Activated CD4-positive, alpha-beta T cell treated with anti-CD3 and anti-CD28 coated beads for 1 hour (primary cell): ENCODE measurements at places on chromosomes 5 and 9.

GRCh38 chr5:40389591-40389990, 290.1 kb upstream of the PTGER4 start:
- no peak for DNase-seq

DNA sequence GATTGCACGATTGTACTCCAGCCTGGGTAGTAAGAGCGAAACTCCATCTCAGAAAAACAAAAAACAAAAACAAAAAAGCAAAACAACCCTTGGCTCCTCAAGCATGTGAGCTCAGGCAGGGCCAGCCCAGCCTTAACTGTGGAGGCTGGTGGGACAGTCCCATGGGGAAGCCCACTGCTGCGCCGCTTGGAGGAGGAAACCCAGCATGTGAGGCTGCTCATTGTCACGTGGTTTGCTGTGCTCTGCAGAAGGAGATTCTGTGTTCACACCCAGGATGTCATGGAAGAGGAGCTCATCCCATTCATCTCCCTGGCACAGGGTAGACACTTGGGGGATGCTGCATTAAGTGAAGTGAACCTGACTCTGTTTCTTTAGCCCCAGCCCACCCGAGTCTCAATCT, 4.0 kb downstream of the ZBED3 start:
- no peak for DNase-seq

GRCh38 chr9:37421914-37422288, 595 bp upstream of the GRHPR start:
- no peak for DNase-seq

DNA sequence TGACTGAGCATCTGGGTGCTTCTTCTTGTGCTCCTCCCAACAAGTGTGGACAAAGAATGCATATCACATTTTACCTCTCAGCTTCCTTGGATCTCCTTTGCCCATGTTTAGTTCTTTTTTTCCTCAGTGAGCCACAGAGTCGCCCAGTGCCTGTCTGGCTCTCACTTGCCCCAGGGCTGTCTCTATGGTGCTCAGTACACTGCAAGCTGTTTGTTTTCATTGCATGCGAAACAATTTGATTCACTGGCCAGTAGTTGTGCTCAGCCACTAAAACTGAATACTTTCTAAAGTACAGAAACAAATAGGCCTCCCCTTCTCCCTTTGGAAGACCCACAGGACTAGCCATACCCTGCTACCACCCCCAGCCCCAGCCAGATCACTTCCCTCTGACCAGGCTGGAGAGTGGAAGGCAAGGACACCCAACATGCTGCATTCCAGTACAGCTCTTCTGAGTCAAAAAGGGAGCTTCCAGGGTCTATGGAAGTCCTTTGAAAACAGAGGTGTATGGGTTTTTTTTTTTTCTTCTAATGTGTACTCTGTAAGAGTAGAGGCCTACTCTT, 3.8 kb downstream of the LHFPL2 start:
- no peak for DNase-seq

DNA sequence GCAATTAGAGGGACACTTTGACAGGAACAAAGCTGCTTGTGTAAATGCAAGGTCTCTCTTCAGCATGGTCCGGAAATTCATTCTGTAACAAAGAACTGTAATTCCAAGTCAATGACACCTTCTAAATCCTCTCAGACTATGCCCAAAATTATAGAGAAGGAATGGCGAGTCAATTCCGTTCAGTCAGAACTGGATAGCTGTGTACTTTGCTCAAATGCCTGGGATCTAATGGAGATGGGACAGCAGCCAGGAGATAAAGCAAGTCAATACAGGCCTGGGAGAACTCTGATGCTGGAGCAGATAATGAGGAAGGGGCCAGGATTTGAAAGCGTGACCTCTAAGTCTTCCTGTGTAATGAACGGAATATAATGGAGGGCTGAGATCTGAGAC, 96.4 kb upstream of the SPRY4 start:
- DNase-seq = no peak

DNA sequence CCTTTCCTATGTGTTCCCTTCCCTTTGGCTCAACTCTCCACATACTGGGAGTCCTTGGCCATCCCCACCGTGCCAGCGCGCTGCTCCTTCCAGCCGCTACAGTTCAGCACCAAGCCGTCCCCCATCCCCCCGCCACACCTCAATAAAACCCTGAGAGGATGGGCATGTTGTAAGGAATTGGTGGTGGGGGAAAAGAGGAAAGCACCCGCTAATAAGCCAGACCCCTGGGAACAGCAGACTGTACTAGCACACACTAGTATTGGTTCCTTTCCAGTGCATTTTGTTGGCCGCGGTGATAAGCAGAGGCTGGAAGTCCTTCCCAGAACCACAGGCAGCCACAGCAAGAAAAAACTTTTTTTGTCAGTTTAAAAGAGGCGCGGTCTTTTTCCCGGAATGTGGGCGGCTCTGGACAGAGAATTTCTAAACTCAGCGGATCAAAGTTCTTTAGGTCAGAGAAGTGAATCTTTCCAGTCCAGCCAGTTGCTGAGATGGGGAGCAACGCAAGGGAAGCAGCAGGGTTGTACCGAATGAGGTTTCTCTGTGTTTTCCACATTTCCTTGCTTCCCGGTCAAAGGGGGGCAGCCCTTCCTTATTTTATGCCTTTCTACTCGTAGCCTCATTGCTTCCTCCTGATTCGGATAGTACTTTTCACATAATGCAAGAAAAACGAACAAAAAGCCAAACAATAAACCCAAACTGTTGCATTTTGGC, 2.1 kb downstream of the CHSY3 start:
- no peak for DNase-seq

DNA sequence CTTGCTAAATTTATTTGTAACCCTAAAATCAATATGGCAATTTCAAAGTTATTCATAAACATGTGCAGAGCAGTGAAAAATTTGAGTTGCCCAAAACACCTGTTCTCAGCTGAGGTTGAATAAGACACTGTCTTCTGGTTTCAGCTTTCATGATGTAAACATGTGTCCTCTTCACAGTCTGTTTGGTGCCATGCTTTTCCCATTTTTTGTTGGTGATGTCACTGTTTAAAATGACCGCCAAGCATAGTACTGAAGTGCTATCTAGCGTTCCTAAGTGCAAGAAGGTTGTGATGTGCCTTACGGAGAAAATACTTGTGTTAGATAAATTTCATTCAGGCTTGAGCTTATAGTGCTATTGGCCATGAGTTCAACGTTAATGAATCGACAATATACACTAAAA, 580.8 kb downstream of the ACTL7B start:
- no peak for DNase-seq

DNA sequence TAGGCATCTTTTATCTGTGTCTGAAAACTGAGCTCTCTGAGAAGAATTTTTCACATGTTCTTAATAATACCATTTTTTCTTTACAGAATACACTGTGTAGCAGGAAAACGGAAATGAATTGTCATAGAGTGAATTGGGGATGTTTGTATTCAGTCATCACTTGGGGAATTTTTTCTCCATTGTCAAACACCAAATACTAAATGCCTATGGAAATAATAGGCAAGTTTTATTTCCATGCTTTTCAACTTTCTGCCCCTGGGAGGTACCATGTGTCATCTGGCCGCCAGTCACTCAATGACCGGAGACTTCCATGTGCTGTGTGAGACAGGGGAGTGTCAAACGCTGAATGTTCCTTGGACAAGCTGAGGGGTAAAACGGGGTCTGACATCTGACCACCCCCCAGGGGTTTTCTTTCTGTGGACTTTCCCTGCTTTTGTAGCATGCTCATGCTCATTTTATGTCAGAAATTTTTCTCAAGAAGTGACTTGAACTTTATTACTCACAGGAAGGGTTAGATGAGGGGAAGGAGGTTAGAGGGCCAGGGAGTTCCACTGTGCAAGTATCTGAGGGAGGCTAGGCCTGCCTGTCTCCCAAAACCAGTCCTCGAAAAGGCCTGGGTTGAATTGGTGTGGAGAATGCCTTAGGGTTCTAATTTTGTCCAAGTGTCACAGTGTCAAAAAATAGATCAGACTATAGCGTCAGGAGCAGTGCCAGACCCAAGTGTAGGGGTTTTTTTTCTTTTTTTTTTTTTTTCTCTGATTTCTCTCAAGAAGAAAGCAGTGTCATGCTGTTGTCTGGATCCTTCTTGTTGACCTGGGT, 438.6 kb downstream of the AGTPBP1 start:
- no peak for DNase-seq

GRCh38 chr9:114279693-114280092, 43.2 kb upstream of the ORM1 start:
- DNase-seq = no peak

GRCh38 chr5:164191240-164191639, 685.8 kb downstream of the MAT2B start:
- DNase-seq = no peak

DNA sequence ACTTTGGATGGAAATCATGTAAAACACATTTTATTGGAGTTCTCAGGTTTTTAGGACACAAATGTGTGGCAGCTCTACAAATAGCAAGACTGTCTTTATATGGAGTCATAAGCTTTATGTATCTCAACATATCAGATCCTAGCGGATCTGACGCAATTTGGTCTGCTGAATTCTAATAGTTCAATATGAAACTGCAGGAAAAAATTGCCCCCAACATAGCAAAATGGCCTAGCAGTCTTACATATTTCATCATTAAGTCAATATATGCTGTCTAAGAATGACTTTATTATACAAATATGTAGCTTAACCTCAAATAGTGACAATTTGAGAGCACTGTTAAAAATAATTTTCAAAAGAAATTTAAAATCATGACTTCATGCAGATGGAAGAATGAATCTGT, 244.3 kb downstream of the TAF11L14 start:
- no peak for DNase-seq

DNA sequence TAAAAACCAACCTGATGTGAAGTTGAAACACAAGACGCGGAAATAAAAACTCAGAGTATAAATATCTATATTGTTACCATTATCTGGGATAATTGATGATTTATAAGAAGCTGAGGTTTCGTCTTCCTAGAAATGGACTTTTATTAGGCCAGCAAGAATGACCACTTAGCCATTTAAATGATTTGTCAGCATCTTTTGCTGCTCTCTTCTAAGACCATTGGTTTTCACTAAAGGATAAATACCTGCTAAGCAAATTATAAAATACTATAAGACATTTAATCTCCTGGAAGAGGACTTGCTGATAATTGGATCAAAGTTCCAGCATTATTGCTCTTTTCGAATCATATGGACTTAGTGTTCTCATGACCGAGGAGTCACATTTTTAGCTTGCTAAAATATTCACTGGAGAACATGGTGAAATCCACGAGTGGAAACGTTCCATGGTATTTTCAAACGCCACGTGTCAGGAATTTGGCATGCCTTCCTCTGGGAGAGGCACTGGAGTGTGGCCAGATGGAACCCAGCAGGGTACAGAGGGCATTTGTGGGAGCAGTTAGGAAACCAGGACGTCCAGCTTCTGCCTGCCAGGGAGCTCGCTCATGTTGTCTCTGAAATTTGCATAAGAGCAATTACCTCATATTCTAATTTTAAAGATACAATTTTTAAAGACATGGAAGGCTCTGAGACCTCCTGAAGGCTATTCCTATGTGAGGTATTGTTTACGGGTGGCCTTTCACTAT, 43.1 kb downstream of the TNFAIP8 start:
- no peak for DNase-seq

- DNase-seq = no peak
Measured at GRCh38 chr9:79692857-79693571, 121.2 kb downstream of the TLE4 start.

GRCh38 chr5:177498013-177498787, 796 bp upstream of the PDLIM7 start:
- no peak for DNase-seq

GRCh38 chr9:108382310-108382709, 473.5 kb downstream of the ACTL7B start:
- no peak for DNase-seq

DNA sequence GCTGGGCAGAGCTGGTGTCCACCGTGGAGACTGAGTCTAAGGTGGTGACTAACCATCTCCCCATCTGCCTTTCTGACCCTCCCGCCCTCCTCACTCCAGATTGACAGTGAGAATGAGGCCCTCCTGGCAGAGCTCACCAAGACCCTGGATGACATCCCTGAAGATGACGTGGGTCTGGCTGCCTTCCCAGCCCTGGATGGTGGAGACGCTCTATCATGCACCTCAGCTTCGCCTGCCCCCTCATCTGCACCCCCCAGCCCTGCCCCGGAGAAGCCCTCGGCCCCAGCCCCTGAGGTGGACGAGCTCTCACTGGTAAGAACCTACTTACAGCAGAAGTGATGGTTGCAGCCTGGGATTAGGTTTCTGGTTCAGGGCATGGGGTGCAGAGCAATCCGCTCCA, 96.5 kb downstream of the PPARGC1B start:
- no peak for DNase-seq

- DNase-seq = no peak
Measured at GRCh38 chr5:74261866-74262265, 378.7 kb downstream of the ENC1 start.

DNA sequence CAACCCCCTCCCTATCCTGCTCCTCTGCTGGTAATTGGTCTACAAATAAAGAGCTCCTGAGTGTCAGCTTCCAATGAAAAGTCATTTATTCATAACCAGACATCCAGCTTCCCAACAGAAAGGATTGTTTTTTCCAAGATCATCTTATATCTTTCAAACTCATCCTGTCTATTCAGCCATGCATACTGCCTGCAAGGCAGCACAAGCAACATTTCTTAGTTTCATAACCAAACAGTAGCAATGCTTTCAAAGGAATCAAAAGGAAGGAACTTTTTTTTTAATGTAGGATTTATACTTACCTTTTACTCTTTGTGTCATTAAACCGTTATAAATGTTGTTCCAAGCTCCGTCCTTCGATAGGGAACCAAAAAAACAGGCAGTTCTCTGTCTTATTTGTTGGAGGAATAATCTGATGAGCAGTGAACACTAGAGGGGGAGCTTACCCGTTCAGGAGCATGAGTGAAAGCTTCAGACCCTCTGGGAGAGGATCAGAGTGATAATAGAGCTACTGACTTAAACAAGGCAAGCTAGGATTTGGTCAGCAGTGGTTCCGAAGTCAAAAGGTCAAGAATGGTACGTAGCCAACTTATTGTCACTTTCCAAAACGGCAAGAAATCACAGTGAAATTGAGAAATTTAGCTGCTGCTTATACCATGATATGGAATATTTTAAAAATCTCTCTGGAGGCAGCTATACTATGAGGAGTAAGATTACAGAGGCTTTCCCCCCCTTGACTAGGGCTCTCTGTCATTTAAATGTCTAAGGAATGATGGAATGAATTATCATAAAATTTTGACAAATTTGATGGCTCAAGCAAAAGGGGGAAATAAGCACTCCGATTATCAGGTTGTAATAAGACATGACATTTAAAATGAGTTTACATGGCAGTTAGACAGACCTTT, 892.9 kb downstream of the NR2F1-AS1 start:
- DNase-seq = no peak

DNA sequence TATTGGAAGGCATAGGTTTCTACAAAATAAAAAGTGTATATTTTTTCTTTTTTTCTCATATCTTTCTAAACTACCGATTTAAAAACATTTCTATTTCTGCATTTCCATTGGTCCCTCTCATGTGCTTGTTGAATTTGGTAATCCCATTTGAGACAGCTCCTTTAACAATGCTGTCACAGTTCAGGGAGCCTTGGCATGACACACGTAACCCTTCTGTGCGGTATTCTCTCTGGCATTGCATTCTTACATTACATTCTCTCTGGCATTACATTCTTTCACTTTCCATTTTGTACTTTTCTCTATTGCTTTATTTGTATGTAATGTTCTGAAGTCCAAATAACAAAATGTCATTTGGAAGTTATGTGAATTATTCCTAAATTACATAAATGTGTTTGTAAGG, 150.7 kb upstream of the RASGRF2 start:
- no peak for DNase-seq
